ENCODE measurements at places on chromosomes 7 and 10. TPM values are rescaled to one million over a fixed set of nuclear protein-coding genes. Genes with fewer than 3 reads are reported as not detected.

SPDYE2 gene
- total RNA-seq, result not detected

ASB10 gene
- not detected for total RNA-seq

NKX2-3 gene
- not detected for total RNA-seq

SPDYE2B gene
- total RNA-seq, result not detected

GPER1 gene
- 4.9 TPM for total RNA-seq

TAS2R4 gene
- total RNA-seq, result 1.7 TPM

OR9A2 gene
- not detected for total RNA-seq

UBTD1 gene
- 17.2 TPM for total RNA-seq

C7orf33 gene
- total RNA-seq, result not detected

SEMA3E gene
- total RNA-seq, result 6.8 TPM

LRCH4 gene
- total RNA-seq, result 21.2 TPM

HOXA4 gene
- total RNA-seq, result 0.66 TPM

ANKRD7 gene
- 3.8 TPM for total RNA-seq

OR2A42 gene
- total RNA-seq, result not detected

TMEM139 gene
- total RNA-seq, result 0.50 TPM

SLC39A12 gene
- total RNA-seq, result not detected

RARRES2 gene
- total RNA-seq, result 20.7 TPM

ASZ1 gene
- not detected for total RNA-seq

NUTM2E gene
- total RNA-seq, result not detected

TEX36 gene
- total RNA-seq, result not detected

ZNF485 gene
- total RNA-seq, result 3.3 TPM

AS3MT gene
- total RNA-seq, result 7.6 TPM

EEPD1 gene
- total RNA-seq, result 19.4 TPM

PDK4 gene
- 0.29 TPM for total RNA-seq

SUV39H2 gene
- total RNA-seq, result 12.4 TPM

ABCB1 gene
- 10.5 TPM for total RNA-seq

CTAGE8 gene
- not detected for total RNA-seq

SPDYE8 gene
- not detected for total RNA-seq

ACTL6B gene
- total RNA-seq, result not detected

EPO gene
- not detected for total RNA-seq

ARMS2 gene
- not detected for total RNA-seq

GIMAP4 gene
- 2.0 TPM for total RNA-seq

CADPS2 gene
- total RNA-seq, result 29.1 TPM

C10orf90 gene
- not detected for total RNA-seq

SUN3 gene
- not detected for total RNA-seq

HECTD2 gene
- total RNA-seq, result 11.1 TPM

CHN2 gene
- 0.29 TPM for total RNA-seq

HYAL4 gene
- 0.17 TPM for total RNA-seq

HMX3 gene
- total RNA-seq, result not detected

CRYGN gene
- 0.58 TPM for total RNA-seq

PNLIP gene
- not detected for total RNA-seq

CPA2 gene
- not detected for total RNA-seq

GNG11 gene
- total RNA-seq, result 18.7 TPM

Measured in smooth muscle cell of trachea (primary cell).